A549 (cell line): ENCODE measurements at places on chromosomes 3 and 15. TPM values are rescaled to one million over a fixed set of nuclear protein-coding genes. Genes with fewer than 3 reads are reported as not detected.

Gene LRRC31
- polyA plus RNA-seq, result 0.04 TPM in 2 of 3 replicates, not detected in the other

DNA sequence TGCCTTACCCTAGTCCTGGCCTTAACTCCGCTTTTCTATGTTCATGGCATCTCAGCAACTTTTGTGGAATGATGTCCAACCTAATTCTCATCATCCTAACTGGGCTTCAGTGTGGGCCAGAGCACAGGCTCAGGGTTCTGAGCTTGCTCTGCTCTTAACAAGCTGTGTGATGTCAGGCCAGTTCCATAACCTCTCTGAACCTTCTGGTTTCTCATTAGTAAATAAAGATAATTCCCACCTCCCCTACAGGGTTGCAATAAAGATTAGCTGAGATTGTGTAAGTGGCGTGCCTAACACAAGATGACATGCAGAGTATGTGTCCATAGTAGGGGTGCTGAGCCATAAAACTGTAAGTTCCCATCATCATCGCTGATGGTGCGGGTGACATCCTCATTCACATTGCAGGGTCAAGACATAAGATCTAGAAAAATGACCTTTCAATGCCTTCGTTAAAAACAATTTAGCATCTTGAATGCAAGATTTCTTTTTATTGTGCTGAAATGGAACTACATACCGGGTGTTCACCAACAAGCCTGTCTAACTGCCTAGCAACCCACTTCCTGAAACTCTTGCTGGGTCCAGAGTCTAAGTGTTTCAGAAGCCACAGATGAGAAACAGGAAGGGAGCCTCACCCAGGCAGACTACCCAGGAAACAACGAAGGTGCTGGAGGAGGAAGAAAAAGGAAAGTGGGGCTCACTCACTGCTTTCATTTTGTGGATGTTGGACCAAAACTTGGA is 36.2 kb downstream of the CDCP1 start:
- DNase-seq, result no peak

DNA sequence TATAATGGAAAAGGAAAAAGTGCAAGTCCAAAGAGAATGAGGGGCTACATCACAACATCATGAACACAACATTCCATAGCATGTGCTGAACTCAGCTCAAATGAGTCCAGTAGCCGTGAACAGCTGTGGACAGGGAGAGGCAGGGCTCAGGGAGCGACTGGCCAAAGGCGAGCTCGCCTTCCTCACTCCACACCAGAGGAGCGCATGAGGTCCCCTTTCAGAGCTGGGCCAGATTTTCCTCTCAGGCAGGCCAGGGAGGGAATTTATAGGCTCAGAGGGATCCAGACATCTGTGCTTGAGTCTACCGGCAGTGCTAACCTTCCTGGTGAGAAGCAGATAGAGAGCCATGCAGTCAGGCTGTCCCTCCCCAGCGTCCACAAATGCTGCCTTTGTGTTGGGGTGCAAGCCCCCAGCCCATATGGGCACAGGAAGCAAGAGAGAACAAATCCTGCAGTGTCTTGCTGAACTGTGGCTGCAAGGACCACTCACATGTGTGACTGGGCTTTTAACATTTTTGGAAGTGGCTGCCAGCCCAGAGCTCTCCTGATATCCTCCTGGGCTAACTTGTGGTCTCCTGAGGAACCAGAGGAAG is 32.5 kb downstream of the ARHGEF3 start:
- DNase-seq, result no peak

DNA sequence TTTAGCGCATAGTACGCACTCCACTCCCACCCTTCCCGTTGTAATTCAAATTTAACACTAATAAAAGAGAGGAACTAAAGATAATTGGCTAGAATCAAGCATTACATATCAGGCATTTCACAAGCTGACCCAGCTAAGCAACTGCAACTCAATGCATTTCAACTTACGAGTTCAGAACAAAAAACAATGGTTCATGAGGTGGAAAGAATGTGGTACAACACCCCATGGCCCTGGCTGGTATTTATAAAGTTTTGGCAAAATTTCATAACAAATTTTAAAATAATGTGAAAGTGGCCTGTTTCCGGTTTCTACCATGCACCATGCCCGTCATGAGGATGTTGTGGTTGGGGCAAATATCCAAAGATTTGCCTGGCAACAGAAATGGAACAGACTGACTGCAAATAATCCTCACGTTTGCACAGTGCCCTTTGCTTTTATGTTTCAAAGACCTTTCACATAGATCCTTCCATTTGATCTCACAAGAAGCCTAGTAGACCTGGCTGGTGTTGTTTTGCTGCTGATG is 455.3 kb upstream of the NR2F2 start:
- no peak for DNase-seq

- DNase-seq, result no peak
Observed at GRCh38 chr3:32443478-32443877, 51.8 kb downstream of the CMTM7 start.

DNA sequence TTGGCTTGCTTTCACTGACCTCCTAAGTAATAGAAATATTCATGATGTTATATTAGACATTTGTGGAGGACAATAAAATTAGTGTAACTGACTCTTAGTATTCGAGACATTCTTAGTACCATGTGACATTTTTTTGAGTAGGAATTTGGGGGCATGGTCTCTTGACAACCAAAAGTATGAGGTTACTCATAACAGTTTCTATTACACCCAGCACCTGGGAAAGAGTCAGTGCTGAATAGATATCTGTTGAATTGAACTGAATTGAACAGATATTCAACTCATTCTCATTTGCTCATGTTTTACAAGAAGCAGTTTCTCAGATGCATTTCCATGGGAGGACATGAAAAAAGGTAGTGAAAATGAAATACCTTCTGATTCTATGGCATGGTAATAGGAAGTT is 84.4 kb downstream of the CMSS1 start:
- DNase-seq, result no peak

- peak; percentile 4 for DNase-seq
Observed at GRCh38 chr3:186220365-186220764, 111.5 kb upstream of the ETV5 start.

Gene CDHR4
- 0.52 to 1.1 TPM (median 0.66 TPM) in 3 replicates for polyA plus RNA-seq

DNA sequence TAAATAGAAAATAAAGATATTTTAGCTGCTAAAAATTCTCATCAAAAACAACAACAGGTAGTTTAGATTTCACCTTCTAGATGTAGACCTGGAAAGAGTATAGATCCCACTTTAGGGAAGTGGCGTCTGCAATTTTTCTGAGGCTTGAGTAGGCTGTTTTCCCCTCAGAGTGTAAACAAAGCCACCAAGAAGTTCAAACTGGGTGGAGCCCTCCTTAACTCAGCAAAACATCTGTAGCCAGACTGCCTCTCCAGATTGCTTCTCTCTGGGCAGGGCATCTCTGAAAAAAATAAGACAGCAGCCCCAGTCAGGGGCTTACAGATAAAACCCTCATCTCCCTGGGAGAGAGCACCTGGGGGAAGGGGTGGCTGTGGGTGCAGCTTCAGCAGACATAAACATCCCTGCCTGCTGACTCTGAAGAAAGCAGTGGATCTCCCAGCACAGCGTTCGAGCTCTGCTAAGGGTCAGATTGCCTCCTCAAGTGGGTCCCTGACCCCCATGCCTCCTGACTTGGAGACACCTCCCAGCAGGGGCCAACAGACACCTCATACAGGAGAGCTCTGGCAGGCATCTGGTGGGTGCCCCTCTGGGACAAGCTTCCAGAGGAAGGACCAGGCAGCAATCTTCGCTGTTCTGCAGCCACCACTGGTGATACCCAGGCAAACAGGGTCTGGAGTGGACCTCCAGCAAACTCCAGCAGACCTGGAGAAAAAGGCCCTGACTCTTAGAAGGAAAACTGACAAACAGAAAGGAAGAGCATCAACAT is 259.6 kb downstream of the STXBP5L start:
- DNase-seq, result no peak

Gene ANKRD34C
- polyA plus RNA-seq, result not detected in 3 replicates

DNA sequence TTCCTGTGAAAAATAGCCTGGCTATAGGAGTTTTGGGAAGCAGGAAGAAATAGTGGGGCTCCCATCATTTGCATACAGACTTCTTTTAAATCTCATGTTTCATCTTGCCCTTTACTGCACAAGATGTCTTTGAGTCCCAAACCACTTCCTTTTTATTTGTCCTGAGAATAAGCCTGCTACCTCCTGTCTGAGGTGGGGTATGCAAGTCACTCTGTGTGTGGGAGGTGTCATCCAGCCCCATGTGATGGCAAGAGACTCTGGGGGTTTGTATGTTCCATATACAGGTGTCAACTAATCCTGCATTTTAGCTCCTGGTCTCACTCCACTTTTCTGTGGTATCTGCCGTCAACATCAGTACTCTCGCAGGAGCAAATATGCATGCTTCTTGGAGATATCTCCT is 102.0 kb downstream of the OTOL1 start:
- no peak for DNase-seq

Gene NDUFB4
- 686 to 747 TPM (median 709 TPM) in 3 replicates for polyA plus RNA-seq

GRCh38 chr3:69738315-69738714 is 949 bp upstream of the MITF start:
- no peak for DNase-seq

Gene GOLGA8J
- polyA plus RNA-seq, result 0.07 to 0.23 TPM in 2 of 3 replicates, not detected in the other

DNA sequence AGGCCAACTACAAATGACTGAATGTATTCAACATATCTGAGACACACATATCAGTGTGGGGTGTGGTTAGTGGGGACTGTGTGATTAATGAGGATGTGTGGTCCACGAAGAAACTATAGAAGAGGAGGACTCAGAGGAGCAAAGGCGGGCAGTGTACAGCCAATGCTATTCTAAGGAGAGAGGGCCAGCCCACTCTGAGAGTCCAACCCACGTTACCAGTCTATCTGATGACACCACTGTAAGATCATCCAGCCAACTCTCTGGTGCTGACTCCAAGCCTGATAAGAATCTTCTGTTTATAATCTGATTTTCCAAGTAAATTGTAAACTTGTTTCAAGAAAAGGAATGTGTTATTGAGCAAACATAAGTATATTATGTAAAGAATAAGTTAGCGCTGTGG is 47.2 kb downstream of the MCF2L2 start:
- no peak for DNase-seq

DNA sequence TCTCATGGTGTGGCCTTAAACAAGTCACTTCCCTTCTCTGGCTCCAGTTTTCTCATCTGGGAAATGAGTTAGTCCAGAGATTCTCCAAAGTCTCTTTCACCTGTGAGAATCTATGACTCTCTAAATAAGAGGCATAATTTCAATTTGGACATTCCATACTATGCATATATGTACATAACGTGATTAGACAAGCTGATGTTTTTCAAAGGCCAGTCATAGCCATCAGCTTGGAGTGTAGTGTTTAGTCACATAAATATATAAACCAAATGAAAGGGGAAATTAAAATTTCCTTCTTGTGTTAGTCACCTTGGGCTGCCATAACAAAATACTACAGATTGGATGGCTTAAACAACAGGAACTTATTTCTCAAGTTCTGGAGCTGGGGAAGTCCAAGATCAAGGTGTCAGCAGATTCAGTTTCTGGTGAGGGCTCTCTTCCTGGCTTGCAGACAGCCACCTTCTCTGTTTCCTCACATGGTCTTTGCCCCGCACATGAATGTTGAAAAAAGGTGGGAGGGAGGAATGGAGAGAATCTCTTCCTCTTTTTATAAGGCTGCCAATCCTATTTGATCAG is 19.4 kb downstream of the TMEM41A start:
- DNase-seq, result no peak

DNA sequence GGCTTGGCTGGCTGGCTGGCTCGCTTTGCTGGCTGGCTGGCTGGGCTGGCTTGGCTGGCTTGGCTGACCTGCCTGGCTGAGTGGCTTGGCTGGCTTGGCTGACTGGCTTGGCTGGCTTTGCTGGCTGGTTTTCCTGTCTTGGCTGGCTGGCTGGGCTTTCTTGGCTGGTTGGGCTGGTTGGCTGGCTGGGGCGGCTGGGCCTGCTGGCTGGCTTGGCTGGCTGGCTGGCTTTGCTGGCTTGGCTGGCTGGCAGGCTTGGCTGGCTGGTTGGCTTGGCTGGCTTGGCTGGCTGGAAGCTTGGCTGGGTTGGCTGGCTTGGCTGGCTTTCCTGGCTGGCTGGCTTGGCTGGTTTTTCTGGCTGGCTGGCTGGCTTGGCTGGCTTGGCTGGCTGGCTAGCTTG is 435.6 kb downstream of the GOLGA6L6 start:
- DNase-seq, result no peak

Gene TMEM207
- polyA plus RNA-seq, result not detected in 3 replicates

- no peak for DNase-seq
Observed at GRCh38 chr3:141380987-141381386, 12.7 kb downstream of the ZBTB38 start.

Gene SLC51B
- 8.6 to 12.2 TPM (median 8.6 TPM) in 3 replicates for polyA plus RNA-seq

GRCh38 chr3:141011232-141011996 is 39.7 kb upstream of the SPSB4 start:
- DNase-seq, result peak; percentile 56

GRCh38 chr3:108130701-108131474 is 40.1 kb upstream of the CD47 start:
- DNase-seq, result no peak

Gene UROC1
- not detected in 3 replicates for polyA plus RNA-seq

Gene ALDH1A2
- 0.22 to 0.35 TPM (median 0.25 TPM) in 3 replicates for polyA plus RNA-seq

Gene PLD1
- 5.2 to 7.3 TPM (median 6.6 TPM) in 3 replicates for polyA plus RNA-seq

DNA sequence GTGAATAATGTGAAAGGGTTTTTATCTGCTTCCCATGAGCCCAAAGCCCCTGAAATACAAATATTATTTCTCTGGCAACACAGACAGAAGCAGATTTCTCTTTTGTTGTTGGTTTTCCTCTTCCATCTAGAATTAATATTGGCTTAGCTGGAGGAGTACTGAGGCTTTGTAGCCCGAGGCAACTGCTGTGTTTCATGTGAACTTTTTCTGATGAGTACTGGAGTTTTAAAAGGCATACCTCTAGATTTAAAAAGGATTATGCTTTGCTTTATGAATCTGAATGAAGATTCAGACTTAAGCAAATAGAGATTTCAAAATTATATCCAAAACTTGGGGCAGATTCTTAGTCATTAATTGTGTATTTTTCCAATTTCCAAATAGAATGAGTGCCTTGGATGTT is 50.9 kb downstream of the IQCH start:
- DNase-seq, result no peak

GRCh38 chr3:70531063-70531657 is 218.7 kb upstream of the MDFIC2 start:
- DNase-seq, result peak; percentile 42

DNA sequence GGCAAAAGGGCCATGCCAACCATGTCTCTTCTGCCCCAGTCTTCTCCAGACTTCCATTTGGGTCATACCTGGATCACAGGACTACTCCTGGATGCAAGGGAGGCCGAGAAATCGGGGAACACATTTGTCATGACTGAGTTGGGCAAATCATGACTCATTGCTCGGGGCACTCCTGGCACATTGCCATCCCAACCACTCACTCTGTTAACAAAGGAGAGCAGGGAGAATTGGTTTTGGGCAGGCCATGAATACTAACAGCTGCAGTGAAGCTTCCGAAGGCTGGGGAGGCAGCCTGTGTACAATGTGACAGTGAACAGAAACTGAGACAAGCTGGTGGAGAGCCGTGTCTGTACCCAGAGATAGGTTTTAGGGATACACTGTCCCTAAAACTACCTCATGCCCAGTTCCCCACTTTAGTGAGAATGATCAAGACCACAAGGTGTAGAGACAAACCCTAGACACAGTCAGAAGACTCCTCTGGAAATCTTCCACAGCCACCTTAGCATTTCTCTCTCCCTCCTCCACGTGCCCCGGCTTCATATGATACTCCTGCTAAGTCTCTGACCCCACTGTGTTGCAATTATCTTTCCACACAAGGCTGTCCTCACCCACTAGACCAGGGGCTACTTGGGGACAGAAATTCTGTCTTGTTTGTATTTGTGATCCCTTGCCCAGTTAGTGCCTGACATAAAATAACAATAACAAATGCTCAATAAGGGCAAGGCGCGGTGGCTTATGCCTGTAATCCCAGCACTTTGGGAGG is 10.5 kb upstream of the BUB1B start:
- DNase-seq, result no peak

GRCh38 chr15:23002920-23003319 is 22.8 kb upstream of the CYFIP1 start:
- DNase-seq, result no peak
